ENCODE measurements at places on chromosomes 11 and 22. TPM values are rescaled to one million over a fixed set of nuclear protein-coding genes. Genes with fewer than 3 reads are reported as not detected.

FANCF gene
- total RNA-seq: 5.2 TPM

C2CD3 gene
- 30.6 TPM for total RNA-seq

GRCh38 chr22:22168190-22168940, 76.2 kb upstream of the VPREB1 start:
- peak overlapping the region; percentile 33 for H3K4me3 ChIP-seq
- H3K27me3 ChIP-seq: peaks cover 8% of the 10 kb centered on the region
- H3K27ac ChIP-seq: no peak overlapping the region
- peak; percentile 88 for DNase-seq
- no peaks in the 10 kb centered on the region for H3K36me3 ChIP-seq

DNA sequence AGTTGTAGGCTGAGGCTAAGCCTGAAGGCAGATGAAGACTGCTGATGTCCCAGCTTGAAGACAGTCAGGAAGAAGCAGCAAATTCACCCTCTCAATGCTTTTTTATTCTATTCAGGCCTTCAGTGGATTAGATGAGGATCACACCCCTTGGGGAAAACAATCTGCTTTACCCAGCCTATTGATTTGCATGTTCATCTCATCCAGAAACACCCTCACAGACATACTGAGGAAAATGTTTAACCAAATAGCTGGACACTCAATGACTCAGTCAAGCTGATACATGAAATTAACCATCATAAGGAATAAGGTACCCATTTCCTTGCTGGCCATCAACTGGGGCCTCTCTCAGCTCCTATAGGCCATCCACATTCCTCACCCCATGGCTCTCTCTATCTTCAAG, 549.9 kb upstream of the CCDC90B start:
- no peak overlapping the region for H3K4me3 ChIP-seq
- no peaks in the 10 kb centered on the region for H3K27me3 ChIP-seq
- H3K36me3 ChIP-seq: no peaks in the 10 kb centered on the region
- DNase-seq: no peak
- no peaks in the 10 kb centered on the region for H3K4me1 ChIP-seq
- H3K27ac ChIP-seq: no peak overlapping the region

DNA sequence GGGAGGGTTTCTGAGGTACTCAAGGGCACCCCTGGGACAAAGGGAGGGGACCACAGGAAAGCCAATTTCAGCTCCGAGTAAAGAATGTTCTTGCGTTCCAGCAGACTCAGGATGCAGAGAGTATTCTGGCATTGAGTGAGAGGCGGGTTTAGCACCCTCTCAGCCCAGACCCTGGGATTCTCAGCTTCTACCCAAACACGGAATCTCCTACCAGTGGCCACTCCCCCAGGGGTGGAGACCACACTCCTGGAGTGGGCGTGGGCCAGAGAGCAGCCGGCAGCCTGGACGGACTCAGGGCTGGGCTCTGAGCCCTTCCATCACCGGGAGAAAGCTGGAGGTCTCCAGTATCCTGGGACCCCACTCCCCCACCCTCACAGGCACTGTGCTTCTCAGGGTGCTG, 26.1 kb upstream of the TTLL12 start:
- H3K36me3 ChIP-seq: no peaks in the 10 kb centered on the region
- H3K4me3 ChIP-seq: no peak overlapping the region
- DNase-seq: no peak

SF3A1 gene
- 230 TPM for total RNA-seq
